Neural crest cell (in vitro differentiated cells): ENCODE measurements at places on chromosomes 2 and 18.
A peak's percentile ranks its signal among the peaks of the same experiment; 100 is the strongest.

GRCh38 chr2:231159306-231159705 is 34.5 kb upstream of the HTR2B start:
- no peak for DNase-seq

DNA sequence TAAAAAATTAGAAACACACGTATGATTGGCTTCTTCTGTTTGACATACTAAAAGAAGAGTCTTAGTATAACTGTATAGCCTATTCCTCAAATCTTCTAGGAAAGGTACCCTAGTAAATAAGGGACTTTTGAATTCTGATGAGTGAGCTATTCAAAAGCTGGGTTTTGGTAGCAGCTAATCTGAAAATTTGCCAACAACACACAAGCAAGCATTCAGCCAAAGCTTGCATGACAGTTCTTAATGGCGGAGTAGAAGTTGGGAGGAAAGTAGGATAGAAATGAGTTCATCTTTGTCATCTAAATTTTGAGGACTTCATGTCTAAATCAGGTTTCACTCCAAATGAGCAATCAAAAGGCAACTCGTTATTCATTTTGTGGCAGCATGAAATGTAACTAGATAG is 813.0 kb downstream of the MBD2 start:
- no peak for DNase-seq

- no peak for DNase-seq
Observed at GRCh38 chr2:239349453-239350135, 51.2 kb downstream of the HDAC4 start.

GRCh38 chr18:58695772-58696171 is 24.5 kb downstream of the MALT1 start:
- DNase-seq = no peak

GRCh38 chr2:179974761-179975160 is 32.3 kb downstream of the CWC22 start:
- no peak for DNase-seq

DNA sequence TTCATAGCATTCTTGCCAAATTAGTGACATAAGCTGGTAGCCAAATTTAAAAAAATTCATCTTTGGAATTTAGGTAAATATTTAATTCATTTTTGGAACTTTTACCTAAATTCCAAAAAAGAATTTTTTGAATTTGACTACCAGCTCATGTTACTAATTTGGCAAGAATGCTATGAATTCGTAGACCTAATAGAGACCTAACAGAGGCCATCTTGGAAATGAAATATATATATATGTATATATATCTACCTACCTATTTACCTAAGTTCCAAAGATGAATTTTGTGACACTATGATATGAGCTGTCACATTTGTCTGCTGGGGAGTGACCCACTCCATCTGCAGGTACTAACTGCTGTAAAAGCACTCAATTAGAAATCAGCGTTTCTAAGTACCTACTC is 65.6 kb downstream of the MYOM1 start:
- DNase-seq = no peak

GRCh38 chr18:58255701-58256311 is 211.8 kb downstream of the NEDD4L start:
- no peak for DNase-seq

DNA sequence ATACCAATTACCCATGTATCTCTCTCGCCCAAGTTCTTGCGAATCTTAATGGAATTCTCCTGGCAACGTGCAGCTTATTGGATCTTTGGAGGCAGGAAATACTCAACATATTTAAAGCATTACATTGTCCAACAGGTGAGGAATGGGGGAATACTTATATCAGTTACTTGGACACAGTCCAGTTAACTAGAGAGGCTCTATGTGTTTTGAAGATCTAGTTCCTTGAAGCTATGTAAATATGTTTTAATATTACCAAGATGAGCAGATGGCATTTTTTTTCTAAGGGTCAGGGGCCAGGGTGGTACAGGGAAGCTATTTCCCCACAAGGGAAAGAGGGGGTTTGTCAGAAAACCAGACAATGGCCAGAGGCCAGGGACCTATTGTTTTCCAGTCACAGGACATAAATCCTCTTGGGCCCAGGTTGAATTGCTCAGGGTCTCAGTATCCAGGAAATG is 26.8 kb upstream of the MC5R start:
- DNase-seq = no peak

DNA sequence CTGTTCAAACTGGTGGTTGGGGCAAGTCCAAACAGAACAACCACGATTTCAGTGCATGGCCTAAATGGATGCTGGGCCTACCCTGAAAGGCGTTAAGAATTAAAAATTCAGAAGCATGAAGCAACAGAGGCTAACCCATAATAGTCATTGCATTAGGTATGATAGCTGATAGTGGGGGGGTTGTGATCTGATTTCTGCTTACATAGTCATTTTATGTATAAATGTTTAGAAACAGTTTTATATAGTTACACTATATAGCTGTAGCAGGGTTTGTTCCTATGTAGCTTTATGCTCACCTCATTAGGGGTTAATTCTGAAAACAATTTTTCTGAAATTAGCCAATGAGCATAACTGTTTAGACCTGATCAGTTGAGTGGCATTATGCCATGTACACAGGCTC is 9.6 kb downstream of the TAF1B start:
- DNase-seq = no peak

GRCh38 chr2:152499331-152499816 is 164.4 kb downstream of the FMNL2 start:
- no peak for DNase-seq

DNA sequence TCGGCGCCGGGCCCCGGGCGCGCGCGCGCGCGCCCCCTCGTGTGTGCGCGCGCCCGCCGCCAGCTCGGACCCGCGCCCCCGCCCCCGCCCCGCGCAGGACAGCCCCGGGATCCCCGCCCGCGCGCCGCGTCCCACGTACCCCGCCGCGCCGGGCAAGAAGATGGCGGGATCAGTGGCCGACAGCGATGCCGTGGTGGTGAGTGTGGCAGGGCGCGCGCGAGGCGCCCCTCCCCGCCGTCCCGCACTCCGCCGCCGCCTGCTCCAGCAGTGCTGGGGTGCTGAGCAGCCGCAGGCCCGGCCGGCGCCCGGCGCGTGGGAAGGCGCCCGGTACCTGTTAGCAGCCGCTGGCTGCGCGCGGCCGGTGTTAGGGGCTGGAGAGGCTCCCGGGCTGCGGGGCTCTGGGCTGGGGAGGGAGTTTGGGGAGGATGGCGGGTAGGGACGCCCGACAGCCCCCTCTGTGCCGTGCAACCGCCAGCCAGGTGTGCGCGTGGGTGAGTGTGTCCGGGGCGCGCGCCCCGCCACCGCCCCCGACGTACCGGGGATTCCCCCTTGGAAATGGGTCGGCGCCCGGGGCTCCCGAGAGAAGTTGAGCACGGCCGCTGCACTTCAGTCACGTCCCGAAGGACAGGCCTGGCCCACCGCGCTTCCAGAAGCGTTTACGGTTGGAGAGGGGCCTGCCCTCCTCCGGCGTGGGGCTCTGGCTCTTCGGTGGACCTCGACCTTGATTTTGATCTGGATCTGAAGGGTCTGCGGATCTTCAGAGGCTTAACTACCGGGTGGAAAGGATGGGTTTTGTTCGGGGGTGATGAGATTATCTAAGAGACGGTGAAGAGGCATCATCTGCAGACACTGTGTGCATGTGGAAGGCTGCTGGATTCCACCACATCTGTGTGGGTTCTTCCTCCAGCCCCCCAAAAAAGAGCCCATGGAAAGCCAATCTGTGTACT is 697 bp downstream of the LGALSL start:
- peak; percentile 42 for DNase-seq

DNA sequence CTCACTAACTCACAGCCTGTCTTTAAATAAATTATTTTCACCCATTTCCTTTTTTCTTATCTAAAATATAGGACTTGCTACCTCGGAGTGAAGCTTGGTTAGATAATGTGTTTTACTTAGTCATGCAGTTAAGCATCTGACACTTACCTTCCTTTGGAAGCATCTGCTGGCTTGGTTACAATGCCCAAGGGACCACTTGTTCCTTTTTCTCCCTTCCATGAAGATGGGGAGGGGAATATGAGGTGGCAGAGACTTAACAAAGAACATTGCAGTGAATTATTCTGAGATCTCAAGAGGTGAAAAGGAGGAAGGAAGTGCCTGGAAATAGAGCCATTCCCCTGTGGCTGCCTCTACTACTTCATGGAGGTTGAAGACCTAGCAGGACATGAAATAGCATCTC is 145.4 kb upstream of the FOSL2 start:
- DNase-seq = no peak
